Fibroblast of lung (primary cell): ENCODE measurements at places on chromosomes 6 and 20. TPM values are rescaled to one million over a fixed set of nuclear protein-coding genes. Genes with fewer than 3 reads are reported as not detected.
A peak's percentile ranks its signal among the peaks of the same experiment; 100 is the strongest.

- DNase-seq, result peak; percentile 3
These were observed 49.6 kb downstream of the CDK5RAP1 start for GRCh38 chr20:33351696-33352095.

DNA sequence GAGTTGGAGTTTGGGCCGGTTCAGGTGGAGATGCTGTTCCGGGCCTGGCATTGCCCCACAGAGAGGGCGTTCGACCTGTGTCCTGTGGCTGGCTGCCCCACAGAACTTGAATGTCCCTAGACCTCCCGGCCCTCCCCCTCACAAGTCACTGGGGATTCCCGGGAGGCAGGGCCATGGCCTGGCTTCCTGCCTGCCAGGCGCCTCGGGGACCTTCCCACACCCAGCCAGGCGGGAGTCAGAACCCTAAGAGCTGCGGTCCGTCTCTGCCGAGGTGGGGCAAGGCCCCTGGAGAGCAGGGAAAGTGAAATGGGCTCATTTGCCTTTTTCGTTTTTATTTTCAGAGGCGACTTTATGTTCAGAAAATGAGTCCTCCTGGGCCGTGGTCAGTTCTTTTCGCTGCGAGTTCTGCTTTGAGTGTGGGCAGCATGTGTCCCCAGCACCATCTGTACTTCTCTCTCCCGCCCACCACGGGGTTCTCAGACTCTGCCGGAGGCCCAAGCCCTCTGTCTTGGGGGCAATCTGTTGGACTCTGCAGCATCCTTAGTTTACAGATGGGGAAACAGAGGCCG, 8.5 kb downstream of the RBM38 start:
- DNase-seq, result no peak

DNA sequence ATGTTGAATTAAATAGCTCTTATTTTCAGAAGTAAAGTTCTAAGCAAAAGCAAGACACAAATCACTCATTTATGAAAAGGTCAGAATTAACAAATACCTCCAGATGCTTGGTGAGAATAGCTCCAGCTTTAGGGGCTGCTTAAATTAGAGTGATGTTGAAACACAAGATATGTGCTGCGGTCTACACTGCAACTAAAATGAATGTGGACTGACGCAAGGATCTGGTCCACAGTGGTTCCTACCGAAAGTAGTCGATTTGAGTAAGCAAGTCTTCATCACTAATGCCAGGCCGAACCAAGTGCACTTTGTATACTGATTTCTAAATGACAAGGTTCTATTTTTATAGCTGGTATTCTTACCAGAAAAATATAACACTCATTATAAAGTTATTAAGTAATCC, 96.3 kb downstream of the PRDM1 start:
- no peak for DNase-seq

Gene TFAP2A
- total RNA-seq, result not detected in 2 replicates

DNA sequence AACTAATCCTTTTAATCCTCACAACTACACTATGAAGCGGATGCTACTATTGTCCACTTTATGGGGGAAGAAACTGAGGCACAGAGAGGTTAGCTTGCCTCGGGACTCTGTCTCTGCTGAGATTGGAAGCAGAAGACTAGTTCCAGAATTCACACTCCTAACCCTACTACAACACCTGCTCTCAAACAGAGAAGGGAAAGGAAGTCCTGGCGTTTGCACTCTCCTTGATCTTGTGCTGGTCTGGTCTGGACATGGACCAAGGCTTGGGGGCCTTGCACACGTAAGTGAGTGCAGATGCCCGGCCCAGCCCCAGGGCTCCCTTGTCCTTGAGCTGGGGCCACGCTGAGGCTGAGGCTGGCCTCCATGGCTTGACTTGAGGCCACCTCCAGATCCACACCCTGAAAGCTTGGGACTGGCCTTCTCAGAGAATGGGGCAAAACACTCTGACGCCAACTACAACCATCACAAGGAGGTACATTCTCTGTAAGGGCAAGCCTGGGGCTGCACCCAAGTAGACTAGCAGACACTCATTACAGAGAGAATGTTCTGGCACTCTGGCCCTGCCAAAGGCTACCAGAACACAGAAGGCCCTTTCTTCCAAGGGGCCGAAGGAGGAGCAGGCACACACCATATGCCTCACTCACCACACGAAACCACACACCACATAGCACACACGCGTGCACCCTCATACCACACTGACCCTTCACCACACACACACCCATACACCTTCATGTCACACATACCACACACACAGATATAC, 33.3 kb upstream of the EZR start:
- DNase-seq, result peak; percentile 18

Gene HTR1B
- total RNA-seq, result 0.17 TPM in 1 of 2 replicates, not detected in the other

DNA sequence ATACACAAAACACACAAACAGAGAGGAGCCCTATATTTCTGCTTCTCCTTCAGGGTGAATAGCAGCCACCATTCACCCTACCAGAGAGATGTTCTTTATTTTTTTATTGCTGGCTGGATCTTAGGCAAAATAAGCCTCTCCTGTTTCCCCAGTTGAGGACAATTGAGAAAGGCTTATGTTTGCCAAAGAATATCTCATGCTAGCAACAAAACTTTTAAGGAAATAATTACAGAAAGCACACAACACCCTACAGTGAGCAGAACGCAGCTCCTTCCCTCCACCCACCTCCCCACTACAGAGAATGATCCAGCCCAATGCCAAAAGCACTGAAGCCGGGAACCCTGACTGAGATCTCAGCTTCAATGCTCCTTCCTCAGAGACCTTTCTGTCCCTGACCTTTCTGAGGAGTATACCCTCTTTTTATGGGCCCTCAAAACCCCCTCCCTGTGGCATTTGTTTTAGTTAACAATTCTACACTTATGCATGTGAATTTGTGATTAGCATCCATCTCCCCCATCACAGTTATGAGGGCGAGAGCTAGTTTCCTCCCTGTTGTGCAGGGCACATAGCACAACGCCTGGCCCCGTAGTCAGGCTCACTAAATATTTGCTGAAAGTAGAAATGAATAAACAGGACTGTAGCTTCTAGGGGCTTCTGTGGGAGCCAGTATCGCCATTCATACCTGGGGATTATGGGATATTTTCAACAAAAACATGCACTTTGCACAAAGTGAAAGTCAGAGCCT, 491.6 kb upstream of the CDH4 start:
- DNase-seq, result no peak

Gene ENPP1
- total RNA-seq, result 13.1 and 85.4 TPM in 2 replicates
